ENCODE measurements at places on chromosomes 3 and 15.

DNA sequence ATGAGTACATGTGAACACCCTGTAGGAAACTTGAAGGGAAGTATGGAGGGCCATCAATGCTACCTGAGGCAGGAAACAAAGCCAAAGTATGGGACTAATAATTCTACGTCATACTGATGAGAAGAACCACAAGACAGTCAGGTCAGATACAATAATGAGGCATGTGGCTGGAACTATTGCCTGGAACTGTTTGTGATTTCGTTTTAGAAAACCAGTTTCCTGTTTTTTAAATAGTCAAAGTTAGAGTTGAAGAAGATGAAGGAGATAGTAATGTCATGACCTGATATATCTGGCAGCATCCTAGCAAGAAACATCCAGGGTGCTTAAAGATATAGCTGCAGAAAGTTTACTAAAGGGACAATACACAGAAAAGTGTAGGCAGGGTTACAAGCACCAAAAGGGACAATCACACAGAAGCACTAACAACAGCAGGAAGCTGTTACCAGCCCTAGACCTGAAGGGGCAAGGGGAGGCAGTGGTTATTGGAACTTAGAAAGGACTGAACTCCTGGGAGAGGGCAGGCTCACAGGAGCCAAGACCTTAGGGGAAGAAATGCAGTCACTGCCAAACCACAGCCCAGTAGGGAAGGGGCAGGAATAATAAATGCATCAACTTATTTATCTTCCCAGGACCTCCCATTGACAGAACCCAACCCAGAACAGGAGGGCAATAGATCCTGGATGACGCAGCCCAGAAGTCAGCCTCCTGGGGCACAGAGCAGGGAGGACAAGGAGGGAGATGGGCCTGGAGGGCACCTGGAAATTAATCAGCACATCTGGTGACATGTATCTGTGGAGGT is 302.1 kb upstream of the STT3B start:
- DNase-seq = no peak

GRCh38 chr3:177960014-177960413 is 576.2 kb upstream of the KCNMB2 start:
- no peak for DNase-seq

GRCh38 chr3:183073839-183074238 is 25.5 kb downstream of the MCCC1 start:
- DNase-seq = no peak

GRCh38 chr15:55218056-55218455 is 21.3 kb upstream of the RSL24D1 start:
- DNase-seq = no peak
